Heart left ventricle (tissue), 16 donors: ENCODE measurements at places on chromosomes 16 and 17.

GRCh38 chr16:85839681-85840240 is 40.3 kb downstream of the COX4I1 start:
- DNase-seq = no peak

DNA sequence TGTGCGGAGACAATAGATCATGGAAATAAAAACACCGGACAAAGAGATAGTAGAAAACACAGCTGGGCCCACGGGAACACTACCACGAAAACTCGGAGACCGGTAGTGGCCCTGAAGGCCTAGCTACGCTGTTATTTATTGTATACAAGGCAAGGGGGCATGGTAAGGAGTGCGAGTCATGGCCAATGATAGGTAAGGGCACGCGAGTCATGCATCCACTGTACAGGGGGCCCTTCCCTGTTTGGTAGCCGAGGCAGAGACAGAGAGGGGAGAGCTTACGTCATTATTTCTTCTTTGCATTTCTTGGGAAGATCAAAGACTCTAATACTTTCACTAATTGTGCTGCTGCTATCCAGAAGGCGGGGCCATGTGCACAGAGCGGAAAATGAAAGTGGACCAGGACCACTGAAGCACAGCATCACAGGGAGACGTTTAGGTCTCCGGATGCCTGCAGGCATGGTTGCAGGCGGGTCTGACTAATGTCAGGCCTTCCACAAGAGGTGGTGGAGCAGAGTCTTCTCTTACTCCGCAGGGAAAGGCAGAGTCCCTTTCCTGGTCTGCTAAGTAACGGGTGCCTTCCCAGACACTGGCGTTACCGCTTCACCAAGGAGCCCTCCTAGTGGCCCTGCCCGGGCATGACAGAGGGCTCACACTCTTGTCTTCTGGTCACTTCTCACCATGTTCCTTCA is 74.4 kb upstream of the ARL4D start:
- DNase-seq = no peak

DNA sequence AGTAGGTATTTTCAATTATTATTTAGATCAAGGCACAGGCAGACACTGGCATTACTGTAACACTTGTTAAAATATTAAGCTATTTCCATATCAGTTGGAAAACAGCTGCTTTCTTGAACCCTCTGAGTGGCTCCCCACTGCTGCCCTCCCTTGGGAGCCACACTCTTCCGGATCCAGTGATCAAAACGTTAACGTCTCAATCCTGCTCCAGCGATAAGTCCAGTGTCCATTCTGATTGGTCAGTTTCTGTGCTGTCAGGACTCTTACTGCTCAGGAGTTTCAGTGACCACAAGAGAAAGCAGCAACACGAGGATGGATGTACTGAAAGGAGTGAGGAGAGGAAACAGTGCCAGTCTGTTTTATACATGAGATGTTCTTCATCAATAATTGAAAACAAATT is 13.8 kb upstream of the ZKSCAN2 start:
- DNase-seq = no peak

- DNase-seq = peak; percentile 22
These were observed 360.4 kb downstream of the SEC14L1 start for GRCh38 chr17:77501101-77501566.
